Caki2 (cell line): ENCODE measurements at places on chromosomes 3 and 15.

- no peak for DNase-seq
These were observed 979 bp upstream of the ZNF621 start for GRCh38 chr3:40523781-40524180.

GRCh38 chr3:100057716-100058575 is 56.4 kb downstream of the FILIP1L start:
- no peak for DNase-seq

DNA sequence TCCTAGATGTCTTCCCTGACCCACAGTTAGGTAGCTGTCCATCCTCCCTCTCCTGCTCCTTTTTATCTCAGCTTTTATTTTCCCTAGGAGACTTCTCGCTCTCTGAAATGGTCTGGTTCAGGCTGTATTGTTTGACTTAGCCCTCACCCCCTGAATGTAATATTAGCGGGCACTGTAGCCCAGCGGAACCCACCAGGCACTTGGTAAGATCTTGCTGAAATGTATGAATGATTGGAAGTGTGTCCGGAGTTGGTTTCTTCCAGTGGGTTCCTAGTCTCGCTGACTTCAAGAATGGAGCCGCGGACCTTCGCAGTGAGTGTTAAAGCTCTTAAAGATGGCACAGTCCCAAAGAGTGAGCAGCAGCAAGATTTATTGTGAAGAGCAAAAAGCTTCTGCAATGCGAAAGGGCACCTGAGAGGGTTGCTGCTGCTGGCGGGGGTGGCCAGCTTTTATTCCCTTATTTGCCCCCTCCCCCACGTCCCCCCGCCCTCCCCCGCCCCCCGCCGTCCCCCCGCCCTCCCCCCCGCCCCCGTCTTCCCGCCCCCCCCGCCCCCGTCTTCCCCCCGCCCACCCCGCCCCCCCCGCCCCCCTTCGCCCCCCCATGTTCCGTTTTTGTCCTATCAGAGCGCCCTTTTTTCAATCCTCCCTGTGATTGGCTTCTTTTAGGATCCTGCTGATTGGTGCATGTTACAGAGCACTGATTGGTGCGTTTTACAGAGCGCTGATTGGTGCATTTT is 694 bp upstream of the EEFSEC start:
- DNase-seq = no peak

DNA sequence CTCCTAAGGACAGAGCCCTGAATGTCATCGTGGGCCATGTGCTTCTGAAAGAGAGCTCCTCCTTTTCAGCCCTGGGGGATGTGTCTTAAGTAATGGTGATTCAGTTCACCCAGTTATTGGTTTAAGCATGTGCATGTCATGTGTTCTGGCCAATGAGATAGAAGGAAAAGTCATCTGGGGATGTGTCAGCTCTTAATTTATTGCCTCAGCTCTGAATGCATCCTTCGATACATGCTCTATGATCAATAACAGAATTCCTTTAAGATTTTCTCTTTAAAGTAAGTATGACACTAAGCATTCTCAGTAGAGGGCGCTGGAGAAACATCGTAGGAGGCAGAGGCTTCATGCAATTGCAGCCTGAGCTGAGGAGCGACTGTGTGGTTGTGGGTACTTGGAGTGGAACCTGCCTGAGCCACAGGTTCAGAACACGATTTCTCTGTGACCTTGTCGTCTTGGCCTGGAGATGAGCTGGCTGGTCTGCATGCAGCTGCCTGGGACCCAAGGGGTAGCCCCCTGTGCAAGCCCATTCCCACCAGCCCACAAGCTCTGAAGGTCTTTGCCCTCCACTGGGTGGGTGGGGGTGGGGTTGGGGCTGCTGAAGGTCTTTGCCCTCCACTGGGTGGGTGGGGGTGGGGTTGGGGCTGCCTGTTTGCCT is 69.5 kb downstream of the C3orf38 start:
- DNase-seq = no peak
